Islet precursor cell (in vitro differentiated cells): ENCODE measurements at places on chromosomes 3 and 15.
A peak's percentile ranks its signal among the peaks of the same experiment; 100 is the strongest.

- DNase-seq: no peak
Observed at GRCh38 chr15:58458076-58458475, 26.3 kb downstream of the LIPC start.

GRCh38 chr3:113104357-113105092 is 106.8 kb upstream of the BOC start:
- DNase-seq: no peak

- DNase-seq: peak; percentile 75
Observed at GRCh38 chr3:141940194-141940776, 63.8 kb downstream of the ATP1B3 start.

- peak; percentile 82 for DNase-seq
Observed at GRCh38 chr3:172856795-172857742, 106.5 kb downstream of the ECT2 start.

DNA sequence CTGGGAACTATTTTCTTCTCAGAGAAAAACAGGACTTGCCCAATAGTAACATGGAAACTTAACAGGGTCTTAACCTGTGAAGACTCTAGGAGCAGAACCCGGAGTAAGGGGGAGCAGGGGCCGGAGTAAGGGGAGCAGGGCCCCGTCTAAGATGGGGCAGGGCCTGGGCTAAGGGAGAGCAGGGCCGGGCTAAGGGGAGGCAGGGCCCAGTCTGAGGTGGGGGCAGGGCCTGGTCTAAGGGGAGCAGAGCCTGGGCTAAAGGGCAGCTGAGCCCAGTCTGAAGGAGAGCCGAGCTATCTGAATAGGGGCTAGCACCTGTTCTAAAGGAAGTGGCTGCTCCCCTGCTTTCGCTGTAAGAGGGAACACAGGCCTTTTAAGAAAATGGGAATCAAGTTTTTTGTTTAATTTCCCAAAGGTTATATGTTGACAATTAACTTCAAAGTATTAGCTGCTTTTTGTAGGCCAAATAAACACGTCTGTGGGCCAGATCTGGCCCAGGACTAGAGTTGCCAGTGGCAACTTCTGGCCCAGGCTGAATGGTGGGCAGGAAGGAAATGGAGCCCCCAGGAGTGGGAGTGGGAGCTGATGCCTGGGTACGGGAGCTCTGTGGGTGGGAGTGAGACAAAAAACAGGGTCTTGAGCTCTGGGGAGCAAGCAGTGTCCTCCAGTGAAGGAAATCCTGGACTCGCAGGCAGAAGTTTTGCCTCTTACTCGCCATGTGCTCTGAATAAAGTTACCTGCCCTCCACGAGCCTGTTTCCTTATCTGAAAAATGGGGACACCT is 32.5 kb downstream of the CSPG4 start:
- DNase-seq: no peak

DNA sequence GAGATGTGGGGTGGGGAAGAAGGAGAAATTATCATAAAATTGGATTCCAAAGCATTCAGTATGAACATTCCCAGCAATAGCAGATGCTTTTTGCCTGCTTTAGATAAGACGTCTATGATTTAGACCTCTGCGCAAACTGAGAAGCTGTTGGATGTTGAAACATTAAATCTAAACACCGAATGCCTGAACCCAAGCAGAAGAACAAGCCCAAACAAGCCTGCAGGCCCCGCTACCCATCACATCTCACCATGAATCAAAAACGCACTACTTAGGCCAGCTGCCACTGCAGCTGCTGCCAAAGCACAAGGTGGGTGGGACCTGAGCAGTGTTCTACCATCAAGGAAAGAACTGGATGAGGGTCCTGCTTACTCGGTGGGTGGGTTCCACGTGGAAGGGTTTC is 24.4 kb upstream of the THBS1 start:
- DNase-seq: no peak

- no peak for DNase-seq
Observed at GRCh38 chr3:137962251-137962650, 47.7 kb upstream of the CLDN18 start.

DNA sequence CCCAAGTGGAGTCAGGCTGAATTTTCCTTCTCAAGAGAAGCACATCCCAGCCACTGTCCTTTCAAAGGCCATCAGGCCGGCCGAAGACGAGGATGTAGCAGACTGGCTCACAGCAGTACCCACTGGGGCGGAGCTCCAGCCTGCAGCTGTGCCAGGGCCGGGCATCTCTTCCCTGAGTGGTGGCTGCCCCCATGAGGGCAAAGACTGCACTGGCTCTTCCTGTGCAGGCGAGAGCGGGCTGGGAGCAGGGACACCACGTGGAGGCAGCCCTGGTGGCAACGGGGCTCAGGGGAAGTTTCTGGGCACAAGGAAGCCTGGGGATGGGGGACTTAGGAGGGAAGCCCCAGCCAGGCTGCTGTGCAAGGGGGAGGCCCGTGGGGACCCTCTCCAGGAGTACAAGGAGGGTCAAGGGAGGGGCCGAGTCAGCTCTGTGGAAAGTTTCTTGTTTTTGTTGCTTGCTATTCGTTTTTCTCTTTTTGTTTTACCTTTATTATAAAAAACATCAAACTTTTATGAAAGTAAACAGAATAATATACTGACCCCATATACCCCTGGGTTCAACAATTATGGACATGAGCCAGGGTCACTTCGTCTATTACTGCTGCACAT is 66.1 kb downstream of the RPN1 start:
- peak; percentile 88 for DNase-seq

DNA sequence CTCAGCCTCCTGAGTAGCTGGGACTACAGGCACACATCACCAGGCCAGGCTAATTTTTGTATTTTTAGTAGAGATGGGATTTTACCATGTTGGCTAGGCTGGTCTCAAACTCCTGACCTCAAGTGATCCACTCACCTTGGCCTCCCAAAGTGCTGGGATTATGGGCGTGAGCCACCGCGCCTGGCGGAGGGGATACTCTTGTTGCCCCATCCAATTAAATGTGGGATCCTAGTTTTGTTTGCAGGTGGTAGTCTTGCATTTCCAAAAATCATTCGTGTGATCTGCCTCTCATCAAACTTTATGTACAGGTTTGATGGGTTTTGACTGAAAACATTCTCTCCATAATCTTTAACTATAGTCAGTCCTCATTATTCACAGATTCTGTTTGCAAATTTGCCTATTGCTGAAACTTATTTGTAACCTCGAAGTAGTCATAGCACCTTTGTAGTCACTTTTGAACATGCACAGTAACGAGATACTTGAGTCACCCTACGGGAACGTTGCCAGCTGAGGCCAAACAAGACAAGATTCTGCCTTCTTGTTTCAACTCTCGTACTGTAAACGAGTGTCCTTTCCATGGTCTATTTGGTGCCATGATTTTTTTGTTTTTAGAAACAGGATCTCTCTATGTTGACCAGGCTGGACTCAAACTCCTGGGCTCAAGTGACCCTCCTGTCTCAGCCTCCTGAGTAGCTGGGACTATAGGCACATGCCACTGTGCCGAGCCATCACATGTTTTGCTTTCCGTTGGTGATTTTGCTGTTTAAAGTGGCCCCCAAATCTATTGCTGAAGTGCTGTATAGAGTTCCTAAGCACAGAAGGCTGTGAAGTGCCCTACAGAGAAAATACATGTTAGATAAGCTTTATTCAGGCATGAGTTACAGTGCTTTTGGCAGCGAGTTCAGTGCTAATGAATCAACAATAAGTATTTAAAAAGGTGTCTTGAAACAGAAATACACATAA is 8.1 kb upstream of the MAPK6 start:
- DNase-seq: no peak
